ENCODE measurements at places on chromosomes 3 and 15. TPM values are rescaled to one million over a fixed set of nuclear protein-coding genes. Genes with fewer than 3 reads are reported as not detected.

The FAM107A gene
- total RNA-seq, result not detected

The SOX2 gene
- not detected for total RNA-seq

The CFAP100 gene
- total RNA-seq, result not detected

The FSIP1 gene
- 0.76 TPM for total RNA-seq

The PLA2G4E gene
- 0.27 TPM for total RNA-seq

The SNUPN gene
- total RNA-seq, result 21.7 TPM

The FRMD5 gene
- 2.5 TPM for total RNA-seq
